Fibroblast of skin of left biceps (primary cell): ENCODE measurements at places on chromosomes 16 and 17.

DNA sequence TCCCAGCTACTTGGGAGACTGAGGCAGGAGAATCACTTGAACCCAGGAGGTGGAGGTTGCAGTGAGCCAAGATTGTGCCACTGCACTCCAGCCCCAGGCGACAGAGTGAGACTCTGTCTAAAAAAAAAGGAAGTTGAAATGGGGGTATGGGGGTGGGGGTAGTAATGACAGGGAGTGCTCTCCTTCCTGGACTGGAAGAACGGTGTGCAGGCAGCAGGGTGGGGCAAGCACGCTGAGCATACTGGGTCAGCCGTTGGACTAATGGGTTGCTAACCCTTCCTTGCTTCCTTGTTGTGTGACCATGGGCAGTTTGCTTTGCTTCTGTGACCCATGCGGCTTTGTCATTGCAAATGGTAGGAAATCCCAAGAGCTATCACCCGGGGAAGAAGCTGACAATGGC, 16.5 kb downstream of the KATNIP start:
- DNase-seq, result no peak

GRCh38 chr17:28346199-28346580, 10.6 kb downstream of the TNFAIP1 start:
- DNase-seq, result no peak

DNA sequence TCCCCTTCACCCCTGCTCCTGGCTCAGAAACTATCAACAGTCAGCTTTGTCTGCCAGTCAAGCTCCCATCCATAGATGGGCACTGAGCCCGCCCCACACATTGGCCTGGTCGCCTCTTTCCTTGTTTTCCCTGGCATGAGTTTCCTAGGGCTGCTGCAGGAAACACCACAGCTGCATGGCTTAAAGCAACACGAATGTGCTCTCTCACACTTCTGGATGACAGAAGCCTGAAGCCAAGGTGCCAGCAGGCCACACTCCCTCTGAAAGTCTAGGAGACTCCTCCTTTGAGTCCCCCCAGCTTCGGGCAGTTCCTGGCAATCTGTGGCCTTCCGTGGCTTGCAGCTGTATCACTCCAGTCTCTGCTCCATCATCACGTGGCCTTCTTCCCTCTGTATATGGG, 69.9 kb downstream of the TBC1D16 start:
- no peak for DNase-seq

GRCh38 chr16:82583422-82583821, 43.3 kb upstream of the CDH13 start:
- no peak for DNase-seq

- no peak for DNase-seq
Observed at GRCh38 chr17:76715496-76715830, 4.7 kb upstream of the MXRA7 start.

DNA sequence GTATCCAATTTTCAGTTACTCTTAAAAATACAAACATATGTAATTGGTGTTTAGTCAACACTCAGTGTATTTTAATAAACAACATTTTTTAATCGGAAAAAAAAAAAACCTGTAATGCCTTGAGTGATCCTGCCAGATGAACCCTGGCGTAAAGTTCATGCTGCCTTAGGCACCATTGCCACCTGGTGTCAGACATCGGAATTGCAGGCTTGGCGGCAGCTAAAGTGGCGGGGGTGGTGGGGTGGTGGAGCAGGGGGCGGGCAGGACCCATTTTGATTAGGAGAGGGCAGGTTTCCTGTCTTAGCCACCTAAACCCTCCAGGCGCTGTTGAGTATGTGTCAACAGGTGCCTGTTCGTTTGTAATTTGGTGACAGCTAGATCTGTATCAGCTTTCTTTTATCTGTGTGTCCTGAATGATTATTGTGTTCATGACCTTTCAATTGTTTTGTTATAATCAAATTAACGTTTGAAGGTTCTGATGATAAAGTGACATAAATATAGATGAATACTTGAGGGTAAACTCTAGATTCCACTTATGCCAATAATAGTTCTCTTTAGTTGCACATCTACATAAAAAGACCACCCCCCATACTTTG, 588.7 kb downstream of the CDH13 start:
- no peak for DNase-seq

DNA sequence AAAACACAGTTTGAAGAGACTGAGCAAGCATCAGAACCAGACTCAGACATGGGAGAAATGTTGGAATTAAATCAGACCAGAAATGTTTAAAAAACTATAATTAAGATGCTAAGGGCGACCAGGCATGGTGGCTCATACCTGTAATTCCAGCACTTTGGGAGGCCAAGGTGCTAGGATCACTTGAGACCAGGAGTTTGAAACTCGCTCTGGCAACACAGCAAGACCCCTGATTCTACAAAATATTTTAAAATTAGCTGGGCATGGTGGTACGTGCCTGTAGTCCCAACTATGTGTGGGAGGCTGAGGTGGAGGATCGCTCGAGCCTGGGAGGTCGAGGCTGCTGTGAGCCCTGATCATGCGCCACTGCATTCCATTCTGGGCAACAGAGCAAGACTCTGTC, 160.3 kb downstream of the COPRS start:
- DNase-seq, result no peak

DNA sequence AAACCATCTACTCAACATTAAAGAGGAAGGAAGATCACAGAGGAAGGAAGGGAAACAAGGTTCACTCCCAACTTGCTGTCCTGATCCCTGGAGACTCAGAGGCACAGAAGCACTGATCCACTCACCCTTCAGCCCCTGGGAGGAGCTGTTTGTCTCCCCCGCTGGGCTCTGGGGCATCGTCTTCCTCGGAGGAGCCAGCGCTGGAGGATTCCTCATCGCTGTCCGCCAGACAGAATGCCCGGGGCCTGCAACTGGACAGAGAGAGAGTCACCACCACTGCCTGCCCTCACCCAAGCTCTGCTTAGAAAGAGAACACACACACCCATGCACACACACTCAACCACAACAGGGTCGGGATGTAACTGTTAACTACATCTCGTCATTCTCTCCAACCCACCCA, 24.8 kb upstream of the ERN1 start:
- DNase-seq, result no peak

DNA sequence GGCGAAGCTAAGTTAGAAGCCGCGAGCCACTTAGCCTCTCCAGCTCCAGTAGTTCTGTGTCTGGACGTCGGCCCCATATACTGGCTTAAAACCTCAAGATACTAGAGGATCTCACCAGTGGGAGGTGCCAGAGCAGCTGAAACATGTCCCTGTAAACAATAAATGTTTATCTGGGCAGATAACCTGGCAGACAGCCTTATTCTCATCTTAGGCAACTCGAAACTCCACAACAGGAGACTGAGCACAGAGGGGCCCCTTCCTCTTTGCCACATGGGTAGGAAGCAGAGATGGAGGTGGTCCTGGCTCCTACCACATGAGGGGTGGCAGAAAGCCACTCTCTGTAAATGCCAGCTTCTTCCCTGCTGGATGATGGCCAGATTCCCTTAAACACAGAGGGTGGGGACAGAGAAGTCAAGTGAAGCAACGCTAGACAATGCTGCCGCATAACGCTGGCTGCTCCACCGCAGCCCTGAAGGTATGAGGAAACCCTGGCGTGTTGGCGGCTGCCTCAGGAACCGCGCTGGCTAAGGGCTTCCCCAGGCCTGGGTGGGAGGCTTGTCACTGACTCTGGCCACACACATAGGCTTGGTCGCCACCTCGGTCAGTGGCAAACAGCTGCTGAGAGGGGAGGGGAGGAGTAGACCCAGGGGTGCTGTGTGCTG, 67.9 kb downstream of the HIC1 start:
- DNase-seq, result no peak

DNA sequence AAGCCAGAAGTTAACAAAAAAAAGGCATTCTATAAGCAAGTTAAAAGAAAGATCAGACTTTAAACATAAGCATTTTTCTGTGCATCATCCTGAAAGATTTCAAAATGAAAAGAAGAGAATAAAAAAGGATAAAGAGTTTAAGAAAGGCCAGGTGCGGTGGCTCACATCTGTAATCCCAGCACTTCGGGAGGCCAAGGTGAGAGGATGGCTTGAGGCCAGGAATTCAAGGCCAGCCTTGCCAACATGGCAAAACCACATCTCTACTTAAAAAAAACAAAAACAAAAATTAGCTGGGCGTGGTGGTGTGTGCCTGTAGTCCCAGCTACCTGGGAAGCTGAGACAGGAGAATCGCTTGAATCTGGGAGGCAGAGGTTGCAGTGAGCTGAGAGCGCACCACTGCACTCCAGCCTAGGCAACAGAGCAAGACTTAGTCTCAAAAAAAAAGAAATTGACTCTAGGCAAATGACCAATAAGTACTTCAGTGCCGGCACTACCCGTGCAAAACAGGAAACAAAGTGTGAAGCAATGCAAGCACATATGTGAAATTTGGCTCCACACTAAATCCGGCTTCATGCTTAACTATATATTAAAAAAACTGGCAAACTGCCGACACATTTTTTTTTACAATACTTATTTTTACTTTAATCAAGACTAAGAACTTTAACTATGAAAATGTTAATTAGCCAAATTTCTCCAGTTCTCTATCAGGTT, 83.2 kb upstream of the C17orf78 start:
- DNase-seq, result no peak

GRCh38 chr16:2929693-2930092, 18.0 kb downstream of the FLYWCH1 start:
- DNase-seq, result no peak
